ENCODE measurements at places on chromosomes 13 and 19.

DNA sequence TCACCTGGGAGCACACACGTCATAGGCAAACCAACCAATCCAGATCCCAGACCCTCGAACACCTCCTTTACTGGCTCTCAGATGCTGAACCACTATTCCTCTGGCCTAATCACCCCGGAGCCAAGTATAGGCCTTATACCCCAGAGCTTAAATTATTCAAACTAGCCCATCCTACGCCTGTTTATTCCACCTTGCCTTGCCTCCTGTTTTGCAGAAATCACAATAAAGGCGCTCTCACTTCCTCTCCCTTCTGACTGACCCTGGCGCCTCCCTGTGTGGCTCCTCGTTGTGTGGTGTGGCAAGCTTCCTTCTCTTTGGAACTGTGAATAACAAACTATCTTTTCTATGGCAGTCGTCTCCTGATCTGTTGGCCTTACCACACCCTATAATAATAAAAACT lies 354.9 kb downstream of the ENOX1 start:
- DNase-seq, result no peak

DNA sequence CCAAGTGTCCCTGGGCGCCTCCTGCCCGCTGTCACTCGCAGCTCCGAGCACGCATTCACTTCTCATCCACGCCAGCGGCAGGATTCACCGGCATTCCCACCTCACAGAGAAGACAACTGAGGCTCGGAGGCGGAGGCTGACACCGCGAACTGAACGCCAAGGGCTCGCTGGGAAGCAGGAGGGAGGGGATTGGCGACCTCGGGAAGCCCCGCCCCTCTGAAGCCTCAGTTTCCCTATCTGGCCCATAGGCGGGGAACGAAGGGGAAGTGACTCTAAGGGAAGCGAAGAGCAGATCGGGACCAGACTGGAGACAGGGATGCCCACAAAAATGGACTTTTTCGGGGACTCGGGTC lies 256 bp downstream of the MICOS13 start:
- peak; percentile 45 for DNase-seq

DNA sequence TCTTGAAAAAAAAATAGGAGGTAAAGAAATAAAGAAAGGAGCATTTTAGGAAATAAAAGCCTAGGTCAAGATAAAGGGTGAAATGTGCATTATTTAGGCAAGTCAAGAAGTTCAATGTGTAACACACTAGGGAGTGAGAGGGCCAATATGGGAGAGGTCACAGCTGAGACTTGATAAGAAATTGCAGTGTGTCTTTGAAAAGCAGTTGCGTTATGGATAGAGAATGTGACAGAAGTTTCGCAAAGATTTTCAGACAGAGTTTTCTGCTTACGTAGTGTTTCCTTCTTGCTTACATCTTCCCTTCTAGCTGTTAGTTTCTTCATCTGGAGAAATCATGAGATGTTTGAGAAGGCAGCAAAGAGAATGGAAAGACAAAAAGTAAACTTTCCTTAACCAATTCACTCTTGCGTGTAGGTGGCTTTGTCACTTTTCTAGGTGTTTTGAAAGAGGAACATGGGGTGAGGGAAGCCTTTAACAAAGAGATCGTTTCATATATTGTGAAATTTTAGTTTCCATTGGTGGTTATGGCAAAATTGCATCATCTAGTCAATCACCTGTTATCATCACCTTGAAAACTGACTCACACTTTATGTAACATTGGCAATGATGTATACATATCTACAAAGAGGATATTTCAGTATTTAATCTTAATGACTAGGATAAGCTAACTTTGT lies 975.5 kb downstream of the OLFM4 start:
- no peak for DNase-seq

- DNase-seq, result peak; percentile 95
Measured at GRCh38 chr19:4374498-4375163, 25.7 kb downstream of the SH3GL1 start.

DNA sequence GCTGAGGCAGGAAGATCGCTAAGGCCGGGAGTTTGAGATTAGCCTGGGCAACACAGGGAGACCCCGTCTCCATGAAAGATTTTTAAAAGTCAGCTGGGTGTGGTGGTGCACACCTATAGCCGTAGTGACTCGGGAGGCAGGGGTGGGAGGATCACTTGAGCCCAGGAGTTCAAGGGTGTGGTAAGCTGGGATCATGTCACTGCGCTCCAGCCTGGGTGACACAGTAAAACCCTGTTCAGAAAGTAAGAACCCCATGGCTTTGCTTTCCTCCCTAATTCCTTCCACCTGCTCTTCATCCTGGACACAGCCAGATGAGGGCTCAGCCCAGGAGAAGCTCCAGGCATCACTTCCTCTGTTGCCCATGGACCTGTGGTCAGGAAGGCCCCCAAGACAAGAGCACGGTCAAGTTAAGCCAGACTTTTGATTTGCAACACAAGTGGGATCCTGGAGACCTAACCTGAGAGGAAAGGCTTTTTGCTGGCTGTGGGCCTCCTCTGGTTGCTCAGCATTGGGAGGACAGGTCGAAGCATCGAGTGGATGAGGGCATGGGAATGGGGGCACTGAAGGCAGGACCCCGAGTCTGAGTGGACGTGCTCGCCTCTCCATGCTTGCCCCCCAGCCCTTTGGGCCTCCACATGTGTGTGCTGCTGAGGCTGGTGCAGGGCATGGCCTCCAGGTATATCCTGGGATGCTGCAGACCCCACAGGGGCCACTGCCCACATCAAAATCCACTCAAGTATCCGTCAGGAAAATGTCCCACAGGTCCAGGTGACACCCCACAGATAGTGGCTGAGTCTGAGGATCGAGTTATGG lies 25.4 kb downstream of the TUBA3C start:
- DNase-seq, result no peak

Measured in EH (cell line).